Activated T-helper 1 cell treated with Interleukin-2 at 50 U/mL for 16 hours (primary cell): ENCODE measurements at places on chromosomes 5 and 9.

GRCh38 chr5:143791848-143792731 is 19.9 kb upstream of the HMHB1 start:
- no peak for DNase-seq

- DNase-seq, result no peak
These were observed 202.2 kb upstream of the VLDLR start for GRCh38 chr9:2419347-2419746.

- DNase-seq, result no peak
These were observed 186.7 kb downstream of the MSX2 start for GRCh38 chr5:174911118-174911517.

DNA sequence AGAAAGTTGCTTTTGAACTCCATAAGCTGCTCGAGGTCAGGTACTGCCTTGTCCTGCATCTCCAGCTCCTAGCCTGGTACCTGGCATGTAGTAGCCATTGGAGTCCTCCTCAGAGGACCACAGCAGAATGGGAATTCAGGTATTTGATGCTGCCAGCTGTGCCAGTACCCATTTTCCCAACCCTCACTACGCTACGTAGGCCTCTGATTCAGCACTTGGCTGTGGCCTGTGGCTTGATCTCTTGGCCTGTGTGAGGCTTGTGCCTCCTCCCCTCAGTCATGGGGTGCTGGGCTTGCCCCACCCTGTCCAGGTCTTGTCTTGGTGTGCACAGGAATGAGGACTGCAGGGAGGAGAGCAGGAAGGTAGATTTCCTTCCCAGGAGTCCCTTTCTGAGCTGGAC is 11.8 kb downstream of the OTULIN start:
- no peak for DNase-seq

GRCh38 chr5:117681431-117682254 is 1107.0 kb upstream of the SEMA6A start:
- DNase-seq, result no peak

GRCh38 chr5:119309326-119309725 is 46.5 kb upstream of the TNFAIP8 start:
- no peak for DNase-seq

DNA sequence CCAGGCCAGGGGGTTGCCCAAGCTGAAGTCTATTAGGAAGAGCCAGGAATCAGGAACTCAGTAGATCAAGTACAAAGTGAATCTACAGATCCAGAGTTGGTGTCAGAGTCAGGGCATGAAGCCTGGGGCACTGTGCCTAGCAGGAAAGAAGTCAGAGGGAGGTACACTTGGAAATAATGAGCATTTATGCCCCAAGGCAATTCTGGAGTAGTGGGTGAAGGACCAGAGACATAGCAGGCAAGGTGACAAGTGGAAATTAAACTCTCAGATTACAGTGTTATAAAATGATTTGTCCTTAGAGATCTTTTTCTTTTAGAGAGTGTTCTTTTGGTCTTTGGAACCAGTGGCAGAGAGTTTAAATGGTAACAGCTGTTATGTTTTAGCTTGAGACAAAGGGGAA is 138.0 kb downstream of the ADAMTSL1 start:
- DNase-seq, result no peak

- DNase-seq, result no peak
These were observed 286.1 kb downstream of the ANXA1 start for GRCh38 chr9:73437758-73438157.

- no peak for DNase-seq
These were observed 205.3 kb upstream of the HAPLN1 start for GRCh38 chr5:83925955-83926337.

GRCh38 chr9:87798261-87798833 is 72.4 kb downstream of the CTSL start:
- no peak for DNase-seq

- no peak for DNase-seq
These were observed 36.5 kb downstream of the HABP4 start for GRCh38 chr9:96486386-96487028.

GRCh38 chr9:7561527-7562080 is 238.0 kb downstream of the DMAC1 start:
- DNase-seq, result no peak

- no peak for DNase-seq
These were observed 59.2 kb upstream of the NR4A3 start for GRCh38 chr9:99762470-99762869.

DNA sequence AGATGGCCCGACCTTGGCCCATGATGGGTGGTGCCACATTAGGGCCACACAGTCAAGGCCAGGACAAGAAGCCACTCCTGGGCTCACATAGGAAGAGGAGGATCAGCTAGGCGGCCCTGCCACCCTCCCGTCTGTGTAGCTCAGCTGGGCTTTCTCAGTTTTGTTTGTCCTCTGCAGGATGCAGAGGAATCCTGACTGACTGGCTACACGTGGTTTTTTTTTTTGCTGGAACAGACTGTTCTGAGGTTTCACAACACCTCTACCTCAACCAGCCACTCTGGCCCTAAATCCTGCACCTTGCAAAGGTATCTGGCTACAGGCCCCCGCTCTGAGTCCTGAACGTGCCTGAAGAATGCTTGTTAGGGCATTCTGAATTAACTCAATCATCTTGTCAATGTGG is 88.3 kb upstream of the MSX2 start:
- no peak for DNase-seq

DNA sequence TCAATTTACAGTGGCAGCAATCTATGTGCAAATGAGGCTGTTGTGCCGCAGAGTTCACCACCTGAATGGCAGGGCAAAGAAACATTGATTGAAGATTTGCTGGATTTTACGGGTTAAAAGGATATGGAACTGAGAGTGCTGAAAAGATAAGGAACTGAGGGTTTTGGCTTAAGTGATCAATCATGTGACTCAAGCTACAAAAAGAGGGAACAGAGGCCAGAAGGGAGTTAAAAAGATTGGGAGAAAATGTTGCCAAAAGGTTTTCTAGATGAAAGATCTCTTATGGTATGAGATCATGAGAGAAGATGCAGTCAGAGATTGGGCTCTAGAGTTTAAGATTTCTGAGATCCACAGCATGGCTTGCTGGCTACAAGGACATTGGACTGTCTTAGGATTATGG is 7.9 kb upstream of the RIMOC1 start:
- DNase-seq, result no peak

DNA sequence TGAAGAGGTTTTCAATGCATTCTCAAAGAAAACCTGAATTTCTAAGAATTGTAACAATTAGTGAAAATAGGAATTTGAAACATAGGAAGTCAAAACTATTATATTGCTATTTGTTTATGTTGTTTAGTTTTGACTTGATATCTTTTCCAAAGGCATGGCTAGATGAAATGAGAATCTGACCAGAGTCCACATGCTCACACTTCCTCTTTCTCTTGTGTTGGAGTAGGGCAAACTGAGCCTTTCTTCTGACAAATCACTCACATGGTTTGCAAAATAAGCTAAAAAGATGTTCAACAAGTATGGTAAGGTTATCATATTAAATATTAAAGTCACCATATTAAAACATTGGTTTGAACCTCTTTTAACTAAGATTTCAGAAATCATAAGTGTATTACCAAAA is 512.6 kb downstream of the ISL1 start:
- DNase-seq, result no peak

DNA sequence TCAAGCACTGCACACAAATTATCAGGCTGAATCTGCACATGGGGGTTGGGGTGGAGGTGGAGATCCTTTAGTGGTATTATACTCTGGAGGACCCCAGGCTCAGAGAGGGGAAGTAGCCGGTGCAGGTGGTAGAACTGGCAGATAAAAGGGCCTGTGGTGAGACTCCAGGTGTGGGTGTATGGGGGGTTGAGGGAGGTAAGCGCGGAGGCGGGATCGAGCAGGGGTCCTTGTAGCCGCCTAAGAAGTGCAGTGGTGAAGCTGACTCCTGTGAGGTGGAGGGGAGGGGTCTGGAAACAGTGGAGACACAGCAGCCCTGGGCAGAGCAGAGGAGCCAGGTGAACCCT is 841 bp downstream of the ACSL6 start:
- no peak for DNase-seq

DNA sequence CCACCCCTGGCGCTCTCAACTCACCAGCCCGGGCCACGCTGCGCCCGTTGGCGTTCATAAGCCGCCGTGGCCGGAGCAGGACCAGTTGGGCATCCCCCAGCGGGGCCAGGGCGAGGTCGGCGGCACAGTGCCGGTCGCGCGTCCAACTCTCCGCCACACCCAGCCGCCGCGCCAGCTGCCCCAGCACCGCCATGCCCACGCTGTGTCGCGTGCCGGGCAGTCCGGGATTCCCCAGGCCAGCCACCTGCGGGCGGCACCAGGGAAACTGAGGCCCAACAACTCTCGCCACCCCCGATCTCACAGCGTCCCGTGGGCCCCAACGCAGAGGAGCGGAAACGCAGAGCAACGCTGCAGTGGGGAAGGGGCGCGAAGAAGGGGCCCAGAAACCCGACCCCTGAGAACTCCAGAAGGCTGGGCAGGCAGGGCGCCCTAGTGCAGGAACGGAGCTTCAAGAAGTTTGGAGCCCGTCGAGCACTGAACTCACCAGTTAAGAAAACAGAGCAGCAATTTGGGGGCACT is 453 bp downstream of the PTRH1 start:
- no peak for DNase-seq

DNA sequence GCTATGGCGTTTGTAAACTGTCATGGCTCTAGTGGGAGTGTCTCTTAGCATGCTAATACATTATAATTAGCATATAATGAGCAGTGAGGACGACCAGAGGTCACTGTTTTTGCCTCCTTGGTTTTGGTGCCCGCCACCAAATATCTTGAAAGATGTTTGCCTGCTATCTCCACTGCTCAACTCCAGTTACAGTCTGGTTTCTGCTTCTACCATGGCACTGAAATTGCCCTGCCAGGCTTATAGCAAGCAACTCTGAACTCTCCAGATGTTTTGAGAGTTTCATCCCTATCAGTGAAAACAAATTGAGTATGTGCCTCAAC is 122.1 kb upstream of the SPRY4 start:
- DNase-seq, result no peak

DNA sequence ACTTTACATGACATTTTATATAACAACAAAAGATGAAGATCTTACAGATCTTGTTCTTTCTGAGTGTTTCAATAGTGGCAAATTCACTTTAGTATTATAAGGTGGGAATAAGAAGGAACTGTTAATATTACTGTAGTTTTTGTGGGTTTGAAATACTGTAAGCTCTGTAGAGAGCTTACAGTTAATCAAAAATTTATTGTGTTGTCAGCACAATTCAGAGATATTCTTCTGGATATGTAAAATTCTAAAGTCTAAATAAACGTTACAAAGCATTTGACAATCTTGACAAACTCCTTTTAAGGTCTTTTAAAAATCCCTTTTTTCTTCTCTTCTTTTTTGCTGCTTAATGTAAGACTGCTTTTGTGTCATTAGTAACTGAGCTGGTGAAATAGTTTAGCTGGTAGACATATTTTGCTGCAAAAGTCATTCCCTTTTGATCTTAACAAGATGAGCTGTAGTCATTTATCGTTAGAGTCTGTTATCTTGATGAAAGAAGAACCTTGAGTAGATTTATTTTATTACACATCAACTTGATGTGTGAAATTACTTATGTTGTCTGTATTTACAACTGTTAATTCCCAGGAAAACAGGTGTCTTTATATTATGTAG is 186.0 kb downstream of the WDR70 start:
- DNase-seq, result no peak

DNA sequence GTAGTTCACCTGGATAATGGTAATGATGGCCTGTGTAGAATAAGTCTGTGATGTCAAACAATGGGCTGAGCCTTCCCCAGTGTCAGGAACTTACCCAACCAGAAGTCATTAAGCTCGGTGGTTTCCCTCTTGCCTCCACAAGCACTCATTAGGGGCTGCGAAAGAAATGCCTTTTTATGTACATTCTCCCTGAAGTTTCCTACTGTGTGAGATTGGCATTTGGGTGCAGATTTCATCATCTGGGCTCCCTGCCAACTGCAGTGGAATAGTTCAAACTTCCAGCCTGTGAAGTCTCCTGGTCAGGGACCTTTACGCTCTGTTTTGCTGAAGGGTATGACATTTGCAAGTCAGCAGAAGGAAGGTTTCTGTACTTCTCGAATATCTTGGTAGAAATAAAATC is 41.6 kb upstream of the TMEM215 start:
- DNase-seq, result no peak

- DNase-seq, result no peak
These were observed 441.6 kb upstream of the BRINP1 start for GRCh38 chr9:119810645-119811429.

GRCh38 chr5:34584165-34584564 is 72.0 kb upstream of the RAI14 start:
- no peak for DNase-seq

DNA sequence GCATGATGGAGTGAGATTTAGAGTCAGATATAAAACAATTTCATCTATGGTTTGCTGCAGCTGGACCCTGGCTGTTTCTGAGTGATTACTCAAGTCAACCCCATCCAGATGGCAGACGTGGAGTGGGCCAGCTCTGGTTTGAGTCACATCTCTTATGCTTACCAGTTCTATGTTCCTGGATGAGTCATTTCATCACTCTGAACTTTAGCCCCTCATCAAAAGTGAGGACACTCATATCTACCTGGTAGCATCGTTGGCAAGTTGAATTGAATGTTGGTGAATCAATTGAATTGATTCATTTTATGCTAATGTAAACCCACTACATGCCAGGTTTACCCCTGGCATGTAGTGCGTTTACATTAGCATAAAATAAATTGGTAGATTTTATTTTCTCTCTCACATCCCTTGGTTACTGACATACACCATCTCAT is 176.4 kb downstream of the FGF18 start:
- DNase-seq, result no peak

DNA sequence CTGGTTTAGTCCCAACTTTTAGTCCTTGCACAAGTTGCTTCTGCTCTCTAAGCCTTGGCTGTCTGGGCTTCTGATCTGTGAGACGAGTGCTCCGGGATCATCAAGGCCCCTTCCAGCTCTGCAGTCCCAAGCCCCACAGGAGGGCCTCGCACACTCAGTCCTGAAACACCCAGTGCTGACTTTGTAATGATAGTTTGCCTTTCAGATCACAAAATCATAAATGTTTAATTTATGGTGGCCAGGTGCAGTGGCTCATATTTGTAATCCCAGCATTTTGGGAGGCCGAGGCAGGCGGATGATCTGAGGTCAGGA is 95.9 kb upstream of the SLC25A48 start:
- DNase-seq, result no peak

DNA sequence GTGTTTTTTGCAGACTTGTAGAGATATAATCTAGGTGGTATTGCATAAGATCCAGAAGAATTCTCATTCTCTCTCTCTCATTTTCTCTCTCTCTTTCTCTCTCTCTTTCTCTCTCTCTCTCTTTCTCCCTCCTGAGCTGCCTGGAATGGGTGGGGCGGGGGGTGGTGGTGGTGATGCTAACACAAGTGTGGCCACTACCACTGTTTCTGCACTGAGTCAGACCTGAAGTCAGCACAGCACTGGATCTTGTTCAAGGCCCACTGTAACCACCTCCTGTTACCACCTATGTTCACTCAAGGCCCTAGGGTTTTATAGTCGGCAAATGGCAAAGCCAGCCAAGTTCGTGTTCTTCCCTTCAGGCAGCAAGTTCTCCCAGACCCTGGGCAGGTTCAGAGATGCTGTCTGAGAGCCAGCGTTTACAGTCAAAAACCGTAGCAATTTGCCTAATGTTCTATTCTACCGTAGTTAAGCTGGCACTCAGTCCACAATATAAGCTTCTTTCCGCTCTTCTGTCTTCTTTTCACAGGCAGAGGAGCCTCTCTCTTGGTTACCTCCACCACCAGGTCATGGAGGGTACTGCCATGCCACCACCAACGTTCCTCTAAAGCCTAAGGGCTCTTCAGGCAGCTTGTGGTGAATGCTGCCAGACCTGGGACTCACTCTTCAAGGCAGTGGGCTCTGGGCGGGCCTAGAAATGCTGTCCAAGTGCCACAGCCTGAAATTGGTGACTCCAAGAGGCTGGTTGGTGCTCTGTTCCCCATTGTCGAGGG is 235.7 kb upstream of the PRR16 start:
- no peak for DNase-seq
